ENCODE measurements at places on chromosomes 3 and 15. TPM values are rescaled to one million over a fixed set of nuclear protein-coding genes. Genes with fewer than 3 reads are reported as not detected.

The DGKG gene
- total RNA-seq: 0.19 TPM

The TMEM158 gene
- not detected for total RNA-seq

The PPARG gene
- 0.68 TPM for total RNA-seq

The GOLGA8M gene
- 11.3 TPM for total RNA-seq

The SPTBN5 gene
- 1.1 TPM for total RNA-seq

The CCDC13 gene
- total RNA-seq: 0.85 TPM

The CAV3 gene
- total RNA-seq: not detected

The ZDHHC19 gene
- not detected for total RNA-seq

The OR5K2 gene
- not detected for total RNA-seq

The PARP6 gene
- 90.2 TPM for total RNA-seq

The SERINC4 gene
- total RNA-seq: 0.17 TPM
